ENCODE measurements at places on chromosomes 6 and 20.

DNA sequence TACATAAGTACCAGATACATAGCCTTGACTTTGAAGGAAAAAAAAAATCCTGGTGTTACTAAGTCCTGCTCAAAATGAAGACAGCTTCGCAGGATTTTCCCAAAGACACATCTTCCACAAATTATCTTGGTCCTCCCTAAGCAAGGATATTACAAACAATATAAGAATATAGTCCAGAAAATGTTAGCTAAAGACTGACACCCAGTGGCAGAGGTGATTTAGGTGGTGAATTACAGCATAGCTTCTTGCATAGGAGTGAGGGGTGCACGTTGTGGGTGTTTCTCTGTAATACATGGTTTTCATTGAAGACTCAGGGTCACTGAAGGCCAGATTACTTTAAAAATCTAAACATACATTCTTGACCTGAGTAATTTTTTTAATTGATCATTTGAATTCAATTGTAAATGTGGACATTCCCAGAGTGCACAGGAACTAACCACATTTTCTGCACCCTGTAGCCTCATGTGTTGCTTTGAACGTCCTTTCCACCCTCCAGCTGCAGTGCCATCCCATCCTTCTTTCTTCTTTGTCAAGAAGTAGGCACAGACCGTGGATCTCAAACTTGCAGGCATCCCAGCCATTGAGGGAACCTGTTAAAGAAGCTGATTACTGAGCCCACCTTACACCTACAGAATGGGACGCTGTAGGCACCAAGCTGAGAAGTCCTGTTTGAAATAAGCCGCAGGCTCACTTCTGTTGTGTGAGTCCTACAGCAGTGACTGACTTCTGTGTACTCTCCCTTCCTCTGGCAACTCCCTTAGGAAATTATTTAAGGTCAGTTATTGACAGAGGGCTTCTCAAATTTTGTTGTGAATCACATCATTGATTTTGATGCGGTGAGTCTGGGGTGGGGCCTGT lies 102.6 kb downstream of the PERP start:
- DNase-seq, result no peak

DNA sequence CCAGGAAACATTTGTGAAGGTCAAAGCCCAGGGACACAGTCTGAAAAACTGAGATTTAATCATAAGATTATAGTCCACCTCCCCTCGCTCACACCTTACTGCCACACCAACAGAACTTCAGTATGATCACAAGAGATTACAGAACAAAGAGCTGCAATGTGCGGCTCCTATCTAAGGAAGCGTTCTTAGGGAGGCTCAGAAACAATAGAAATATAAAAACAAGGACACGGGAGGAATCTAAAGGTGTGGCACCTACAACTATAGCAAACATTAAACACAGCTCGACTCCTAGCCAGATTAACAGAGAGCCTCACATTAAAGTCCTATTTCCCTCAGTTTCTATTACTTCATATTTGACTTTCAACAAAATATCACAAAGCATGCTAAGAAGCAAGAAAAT lies 40.4 kb upstream of the THEMIS start:
- DNase-seq, result no peak

DNA sequence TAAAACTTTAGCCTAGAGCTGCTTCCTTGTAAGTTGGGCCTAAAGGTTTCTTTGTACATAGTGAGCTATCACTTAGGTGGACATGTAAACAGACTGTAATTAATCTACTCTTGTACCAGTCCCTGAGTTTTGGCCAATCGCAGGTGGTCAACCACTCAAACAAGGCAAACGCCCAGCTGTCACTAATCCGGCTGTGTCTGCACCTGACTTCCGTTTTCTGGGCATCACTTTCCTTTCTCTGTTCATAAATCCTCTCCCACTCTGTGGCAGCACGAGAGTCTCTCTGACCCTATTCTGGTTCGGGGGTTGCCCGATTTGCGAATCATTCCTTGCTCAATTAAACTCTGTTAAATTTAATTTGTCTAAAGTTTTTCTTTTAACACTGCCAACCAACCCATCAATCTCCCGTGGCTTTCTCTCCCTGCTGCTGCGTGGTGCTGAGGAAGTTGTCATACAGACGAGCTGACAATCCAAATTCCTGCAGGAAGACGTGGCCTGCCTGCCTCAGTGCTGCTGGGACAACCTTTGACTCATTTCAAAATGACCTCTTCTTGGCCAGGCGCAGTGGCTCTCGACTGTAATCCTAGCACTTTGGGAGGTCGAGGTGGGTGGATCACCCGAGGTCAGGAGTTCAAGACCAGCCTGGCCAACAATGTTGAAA lies 206.3 kb downstream of the QKI start:
- no peak for DNase-seq

- no peak for DNase-seq
These were observed 113.6 kb downstream of the PFDN4 start for GRCh38 chr20:54321352-54322087.

GRCh38 chr6:48048451-48049146 lies 62.4 kb downstream of the PTCHD4 start:
- DNase-seq, result no peak

- DNase-seq, result no peak
These were observed 118.9 kb upstream of the COL21A1 start for GRCh38 chr6:56366141-56366852.

DNA sequence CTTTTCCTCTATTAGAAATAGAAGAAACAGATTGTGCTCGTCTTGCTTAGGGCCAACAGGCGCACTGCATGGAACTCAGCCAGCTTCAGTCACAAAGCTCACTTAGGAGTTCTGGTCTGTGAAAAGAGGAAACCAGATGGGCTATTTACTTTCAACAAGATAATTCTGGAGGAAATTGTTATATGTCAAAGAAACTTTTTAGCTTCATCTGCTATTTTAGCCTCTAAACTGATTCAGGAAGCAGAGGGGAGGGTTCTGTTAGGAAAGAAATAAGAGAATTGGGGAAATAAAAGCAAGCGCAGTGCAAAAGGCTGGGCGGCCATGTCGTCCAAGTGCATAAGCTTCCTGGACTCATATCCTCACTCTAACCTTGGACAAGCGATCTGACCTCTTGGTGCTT lies 21.3 kb downstream of the PRKN start:
- no peak for DNase-seq

GRCh38 chr6:24069526-24069925 lies 56.5 kb upstream of the NRSN1 start:
- DNase-seq, result no peak

DNA sequence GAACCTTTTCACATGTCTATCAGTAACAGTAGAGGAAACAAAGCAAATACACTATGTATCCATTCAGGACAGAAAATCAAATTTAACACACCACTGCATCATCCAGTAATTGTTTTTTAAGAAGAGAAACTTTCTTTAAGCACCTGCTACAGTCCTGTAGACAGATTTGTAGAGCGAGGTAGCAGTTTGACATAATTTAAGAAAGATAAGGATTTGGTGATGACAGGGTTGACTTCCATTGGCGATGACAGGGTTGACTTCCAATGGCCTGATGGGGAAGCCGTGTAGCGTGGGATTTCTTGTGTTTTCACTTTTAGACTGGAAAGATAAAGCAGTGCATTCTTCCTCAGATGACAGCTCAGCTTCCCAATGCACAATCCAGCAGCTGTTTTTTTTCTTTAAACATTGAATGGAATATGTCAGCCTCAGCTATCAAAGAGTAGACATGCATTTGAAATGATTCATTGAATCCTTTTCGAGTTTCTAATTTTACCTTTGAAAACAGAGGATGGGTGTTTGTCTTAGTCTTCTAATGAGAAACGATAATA lies 68.5 kb downstream of the ECT2L start:
- DNase-seq, result no peak

Measured in GM04503 (cell line).